ENCODE measurements at places on chromosomes 11 and 22. TPM values are rescaled to one million over a fixed set of nuclear protein-coding genes. Genes with fewer than 3 reads are reported as not detected.
A peak's percentile ranks its signal among the peaks of the same experiment; 100 is the strongest.

The POTEH gene
- not detected for total RNA-seq

DNA sequence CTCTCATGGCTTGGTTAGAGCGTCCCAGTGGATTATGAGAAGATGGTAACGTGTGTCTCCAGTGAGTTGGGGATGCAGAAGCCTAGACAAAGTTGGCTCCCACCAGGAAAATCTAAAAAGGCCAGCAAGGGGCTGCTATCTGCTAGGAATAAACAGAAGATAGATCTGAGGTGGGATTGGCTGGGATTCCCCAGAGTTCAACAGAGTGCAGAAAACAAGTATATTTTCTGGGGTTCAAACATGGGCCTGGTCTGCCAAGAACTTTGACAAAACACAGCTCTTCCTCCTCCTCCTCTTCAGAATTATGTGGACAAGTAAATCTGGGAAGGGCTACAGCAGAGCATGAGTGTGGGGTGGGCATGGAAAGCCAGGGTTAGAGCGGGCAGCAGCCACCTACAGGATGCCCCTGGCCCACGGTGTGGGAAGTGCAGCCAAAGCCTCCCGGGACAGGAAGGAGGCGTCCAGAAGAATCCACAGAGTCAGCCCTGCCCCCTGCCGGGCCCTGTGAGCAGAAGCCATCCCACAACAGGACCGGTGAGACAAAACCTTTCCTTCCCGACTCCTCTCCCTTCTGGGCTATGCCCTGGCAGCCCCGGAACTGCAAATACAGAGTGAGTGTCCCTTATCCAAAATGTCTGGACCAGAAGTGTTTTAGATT is 67.1 kb downstream of the CD82 start:
- DNase-seq: peak; percentile 28

GRCh38 chr11:8329336-8329735 is 65.7 kb upstream of the LMO1 start:
- DNase-seq: no peak

The TBX10 gene
- not detected for total RNA-seq

DNA sequence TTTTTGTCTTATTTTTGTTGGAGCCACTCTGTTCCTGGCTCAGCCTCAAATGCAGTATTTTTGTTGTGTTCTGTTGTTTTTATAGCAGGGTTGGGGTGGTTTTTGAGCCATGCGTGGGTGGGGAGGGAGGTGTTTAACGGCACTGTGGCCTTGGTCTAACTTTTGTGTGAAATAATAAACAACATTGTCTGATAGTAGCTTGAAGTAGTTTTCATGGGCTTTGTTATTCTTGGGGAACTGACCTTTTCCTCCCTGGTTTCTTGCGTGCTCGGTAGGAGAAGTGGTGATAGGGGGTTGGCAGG is 6.0 kb upstream of the MCM5 start:
- DNase-seq: no peak

- DNase-seq: no peak
Measured at GRCh38 chr11:38019072-38019775, 1421.2 kb upstream of the RAG2 start.

The FAM227A gene
- total RNA-seq: 1.1 TPM

Measured in muscle of leg (tissue), 16 donors.